ENCODE measurements at places on chromosomes 3 and 15.

GRCh38 chr3:76879959-76880358 is 159.9 kb upstream of the ROBO2 start:
- DNase-seq: no peak

DNA sequence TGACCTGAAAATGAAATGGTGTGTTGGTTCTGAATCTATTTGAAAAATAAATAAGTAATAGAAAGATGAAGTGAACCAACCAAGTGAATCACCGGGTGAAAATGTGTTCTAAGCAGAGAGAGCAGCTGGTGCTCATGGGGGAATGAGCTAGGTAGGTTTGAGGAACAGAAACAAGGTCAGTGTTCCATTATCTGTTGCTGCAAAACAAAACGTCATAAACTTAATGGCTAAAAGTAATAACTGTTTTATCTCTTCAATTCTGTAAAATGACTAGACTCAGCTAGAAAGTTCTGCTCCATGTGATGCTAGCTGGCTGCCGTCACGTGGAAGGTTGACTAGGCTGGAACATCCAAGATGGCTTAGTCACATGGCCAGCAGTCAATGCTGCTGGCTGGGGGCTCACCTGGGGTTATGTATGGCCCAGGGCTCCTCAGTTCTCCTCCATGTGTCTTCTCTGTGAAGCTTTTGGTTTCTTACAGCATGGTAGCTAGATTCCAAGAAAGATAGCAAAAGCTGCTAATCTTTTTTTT is 13.3 kb upstream of the SH3BP5 start:
- DNase-seq: no peak

- DNase-seq: no peak
These were observed 25.7 kb downstream of the FAM3D start for GRCh38 chr3:58640700-58641372.

DNA sequence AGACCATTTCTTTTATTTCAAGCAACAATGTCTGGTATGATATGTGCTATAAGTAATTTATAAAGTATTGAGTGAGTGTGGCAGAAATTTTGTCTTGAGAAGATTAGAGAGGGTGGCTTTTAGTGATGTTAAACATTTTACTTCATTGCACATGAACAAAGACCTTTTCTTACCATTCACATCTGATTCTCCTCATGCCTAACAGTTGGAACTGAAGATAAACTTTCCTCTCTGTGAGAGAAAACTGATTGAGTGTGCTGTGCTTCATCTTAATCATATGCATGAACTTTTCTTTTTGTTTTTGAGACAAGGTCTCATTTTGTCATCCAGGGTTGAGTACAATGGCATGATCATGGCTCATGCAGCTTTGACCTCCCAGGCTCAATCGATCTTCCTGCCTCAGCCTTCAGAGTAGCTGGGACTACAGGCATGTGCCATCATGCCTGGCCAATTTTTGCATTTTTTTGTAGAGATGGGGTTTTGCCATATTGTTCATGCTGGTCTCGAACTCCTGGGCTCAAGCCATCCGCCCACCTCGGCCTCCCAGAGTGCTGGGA is 377.7 kb upstream of the GOLIM4 start:
- DNase-seq: no peak

- no peak for DNase-seq
These were observed 37.4 kb upstream of the NMNAT3 start for GRCh38 chr3:139715166-139715565.

- no peak for DNase-seq
These were observed 1.3 kb downstream of the ST3GAL6 start for GRCh38 chr3:98764472-98764884.

- no peak for DNase-seq
These were observed 149.3 kb downstream of the KCNMB2 start for GRCh38 chr3:178685591-178685906.

DNA sequence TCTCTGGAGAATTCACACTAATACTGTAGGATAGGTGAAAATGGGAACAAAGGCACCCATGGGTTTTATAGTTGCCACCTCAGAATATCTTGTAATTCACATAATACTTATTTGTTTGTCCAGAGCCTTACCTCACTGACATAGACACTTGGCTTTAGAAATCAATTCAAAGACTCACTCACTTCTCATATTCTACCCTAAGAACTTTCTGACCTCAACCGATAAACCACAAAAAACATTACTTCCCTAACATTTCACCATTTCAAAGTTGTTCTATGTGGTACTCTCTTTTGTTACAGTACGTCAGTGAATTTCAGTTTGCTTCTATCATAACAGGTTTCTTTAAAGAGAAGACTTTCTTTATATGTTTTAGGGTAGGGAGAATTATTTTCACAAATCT is 359.3 kb downstream of the IGSF11 start:
- no peak for DNase-seq

GRCh38 chr15:38876211-38876610 is 311.6 kb upstream of the RASGRP1 start:
- DNase-seq: no peak

DNA sequence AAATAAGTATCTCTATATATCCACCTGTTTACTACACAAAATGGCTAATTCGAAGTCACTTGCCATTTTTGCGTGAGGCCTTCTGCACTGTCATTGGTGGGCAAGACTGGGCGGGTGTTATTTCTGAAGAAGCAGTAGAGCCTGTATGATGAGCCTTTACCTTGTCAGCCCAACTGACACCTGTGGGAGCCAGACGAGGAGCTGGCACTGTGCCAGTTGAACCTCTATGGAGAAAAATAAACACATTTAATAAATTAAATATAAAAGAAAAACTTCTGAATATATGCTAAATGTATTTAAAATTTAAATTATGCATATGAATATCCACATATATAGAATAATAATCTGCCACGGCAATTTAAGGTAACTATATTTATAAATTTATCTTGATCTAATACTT is 109.9 kb downstream of the SCAPER start:
- no peak for DNase-seq

- no peak for DNase-seq
These were observed 849 bp upstream of the PRKCD start for GRCh38 chr3:53160061-53160659.

GRCh38 chr15:90871716-90872485 is 3.5 kb downstream of the FURIN start:
- DNase-seq: peak; percentile 34

DNA sequence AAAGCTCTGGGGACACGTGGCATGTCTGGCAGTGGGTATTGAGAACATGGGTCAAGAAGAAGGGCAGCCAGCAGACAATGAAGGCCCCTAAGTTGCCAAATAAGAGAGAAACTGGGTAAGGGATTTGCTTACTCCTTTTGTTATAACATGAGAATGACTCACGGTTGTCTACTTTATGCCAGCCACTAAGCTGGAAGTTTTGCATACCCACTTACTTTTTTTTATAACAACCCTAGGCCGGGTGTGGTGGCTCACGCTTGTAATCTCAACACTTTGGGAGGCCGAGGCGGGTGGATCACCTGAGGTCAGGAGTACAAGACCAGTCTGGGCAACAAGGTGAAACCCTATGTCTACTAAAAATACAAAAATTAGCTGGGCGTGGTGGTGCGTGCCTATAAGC is 50.0 kb downstream of the DRD3 start:
- DNase-seq: no peak

DNA sequence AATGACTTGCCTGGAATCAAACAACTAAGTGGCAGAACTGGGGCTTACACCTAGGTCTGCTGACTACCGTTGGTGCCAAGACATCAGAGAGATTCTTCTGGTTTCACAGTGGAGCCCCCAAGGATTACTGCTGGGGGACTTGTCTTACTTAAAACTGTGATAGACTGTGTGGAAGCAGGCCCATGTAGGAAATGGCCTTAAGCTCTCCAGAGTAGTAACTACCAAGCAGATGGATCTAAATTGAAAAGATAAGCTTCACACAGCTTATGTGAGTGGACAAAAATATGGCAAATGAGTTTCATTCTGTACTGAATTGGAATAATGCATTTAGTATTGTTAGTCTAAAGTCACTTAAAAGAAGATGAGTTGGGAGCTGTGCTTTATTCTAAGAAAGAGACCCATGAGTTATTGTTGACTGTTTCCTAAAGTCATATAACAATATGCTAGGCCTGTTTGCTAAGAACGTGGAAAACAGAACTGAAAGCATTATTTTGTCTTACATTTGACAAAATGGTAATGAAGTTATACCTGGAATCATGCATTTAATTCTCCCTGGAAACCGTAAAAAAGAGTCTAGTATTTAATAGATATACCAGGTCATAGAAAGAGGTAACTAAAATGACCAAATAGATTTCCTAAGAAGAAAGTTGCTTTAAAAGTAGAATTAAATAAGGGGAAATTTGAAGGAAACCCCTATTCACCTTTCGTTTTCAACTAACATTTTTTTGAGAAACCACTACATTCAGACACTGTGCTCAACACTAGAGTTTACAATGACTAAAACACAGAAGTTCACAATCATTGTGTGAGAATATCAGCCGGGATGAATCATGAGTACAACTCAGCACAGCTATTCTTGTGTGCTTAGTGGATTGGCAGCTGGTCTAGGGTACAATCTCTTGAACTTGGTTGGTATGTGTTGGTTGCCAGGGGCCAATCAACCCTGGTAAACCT is 13.0 kb upstream of the MAPK6 start:
- no peak for DNase-seq

GRCh38 chr15:45468294-45468693 is 54.3 kb downstream of the SLC30A4 start:
- no peak for DNase-seq

Data from stimulated activated CD4-positive, alpha-beta T cell treated with anti-CD3 and anti-CD28 coated beads, Interleukin-15, amount 100 ng/mL, for 1 hour (primary cell).